ENCODE measurements at places on chromosomes 2 and 18. TPM values are rescaled to one million over a fixed set of nuclear protein-coding genes. Genes with fewer than 3 reads are reported as not detected.
A peak's percentile ranks its signal among the peaks of the same experiment; 100 is the strongest.

GRCh38 chr2:217899231-217900009, 103.4 kb downstream of the TNS1 start:
- peaks cover 36% of the 10 kb centered on the region for H3K36me3 ChIP-seq
- peak; percentile 76 for DNase-seq
- H3K4me1 ChIP-seq, result peaks cover 45% of the 10 kb centered on the region
- no peaks in the 10 kb centered on the region for H3K27me3 ChIP-seq
- H3K27ac ChIP-seq, result peak overlapping the region; percentile 52
- no peak overlapping the region for H3K4me3 ChIP-seq

DNA sequence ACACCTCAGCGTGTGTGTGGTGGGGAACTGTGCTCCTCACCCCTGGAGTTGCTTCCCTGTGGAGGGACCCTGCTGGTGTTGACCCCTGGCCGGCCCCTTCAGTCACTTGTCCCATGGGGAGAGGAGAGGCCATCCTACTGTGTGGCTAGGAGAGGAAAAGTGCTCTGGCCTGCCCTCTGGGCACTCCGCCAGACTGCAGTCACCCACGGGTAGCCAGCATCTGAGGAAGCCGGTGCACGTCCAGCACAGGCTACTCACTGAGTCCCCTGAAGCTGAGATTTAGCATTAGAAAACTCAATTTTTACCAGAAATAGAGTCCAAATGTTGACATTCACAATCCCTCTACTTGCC, 211.5 kb upstream of the RAB6C start:
- no peak overlapping the region for H3K4me3 ChIP-seq
- DNase-seq, result no peak
- no peak overlapping the region for H3K27ac ChIP-seq
- no peaks in the 10 kb centered on the region for H3K27me3 ChIP-seq

DNA sequence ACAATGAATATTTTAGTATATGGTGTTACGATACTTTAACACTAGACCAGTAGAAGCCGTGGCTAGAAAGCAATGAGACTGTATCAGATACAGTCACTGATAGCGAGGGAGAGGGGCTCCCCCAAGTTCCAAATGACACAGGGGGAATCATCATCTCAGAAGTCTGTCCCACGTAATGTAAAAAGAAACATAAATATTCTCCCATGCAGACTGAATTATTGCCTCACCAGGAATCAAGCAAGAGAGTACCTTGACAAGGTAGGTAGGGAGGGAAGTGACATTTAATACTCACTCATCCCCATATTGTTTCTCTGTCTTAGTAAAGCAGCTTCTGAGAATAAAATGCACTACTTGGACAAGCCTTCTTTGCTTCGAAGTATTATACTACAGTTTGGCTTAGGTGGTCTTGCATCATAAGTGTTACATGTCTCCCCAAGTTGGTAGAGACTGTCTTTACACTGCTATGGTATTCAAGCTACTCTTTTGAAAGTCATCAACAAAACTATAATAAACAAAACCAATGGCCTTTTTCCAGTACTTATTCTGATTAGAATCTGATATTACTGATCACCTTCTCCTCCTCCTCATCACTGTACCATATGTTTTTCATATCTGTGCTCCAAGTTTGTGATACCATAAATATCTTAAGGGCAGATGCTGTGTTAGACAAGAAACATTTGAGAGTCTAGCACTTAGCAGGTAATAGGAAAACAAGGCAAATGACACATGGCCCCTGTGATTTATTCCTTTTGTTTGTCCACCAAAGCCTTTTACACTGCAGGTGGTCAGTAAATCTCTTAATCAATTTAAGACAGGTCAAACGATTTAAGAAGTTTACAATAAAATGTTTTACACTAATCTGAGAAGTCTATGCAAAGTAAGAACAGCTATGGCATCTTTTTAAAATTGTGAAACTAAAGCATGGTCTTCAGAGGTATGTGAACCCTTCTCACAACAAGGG, 2.7 kb downstream of the LAPTM4A start:
- H3K27me3 ChIP-seq, result no peaks in the 10 kb centered on the region
- peak overlapping the region; percentile 98 for H3K27ac ChIP-seq
- H3K4me1 ChIP-seq, result peaks cover 14% of the 10 kb centered on the region
- no peak for DNase-seq
- peak overlapping the region; percentile 99 for H3K4me3 ChIP-seq
- H3K36me3 ChIP-seq, result peaks cover 2% of the 10 kb centered on the region

- H3K36me3 ChIP-seq, result no peaks in the 10 kb centered on the region
- H3K4me3 ChIP-seq, result no peak overlapping the region
- H3K27me3 ChIP-seq, result no peaks in the 10 kb centered on the region
- H3K27ac ChIP-seq, result no peak overlapping the region
Measured at GRCh38 chr2:42854207-42854818, 61.9 kb upstream of the HAAO start.

- H3K4me1 ChIP-seq, result peaks cover 17% of the 10 kb centered on the region
- no peak overlapping the region for H3K27ac ChIP-seq
- H3K27me3 ChIP-seq, result no peaks in the 10 kb centered on the region
- no peak for DNase-seq
Measured at GRCh38 chr18:37309059-37309458, 256.5 kb downstream of the CELF4 start.

- H3K27me3 ChIP-seq, result no peaks in the 10 kb centered on the region
- H3K36me3 ChIP-seq, result no peaks in the 10 kb centered on the region
- no peak overlapping the region for H3K27ac ChIP-seq
- H3K4me1 ChIP-seq, result peaks cover 5% of the 10 kb centered on the region
- no peak overlapping the region for H3K4me3 ChIP-seq
- no peak for DNase-seq
Measured at GRCh38 chr2:158321264-158321663, 135.3 kb downstream of the CCDC148 start.

- H3K36me3 ChIP-seq, result no peaks in the 10 kb centered on the region
- H3K27me3 ChIP-seq, result no peaks in the 10 kb centered on the region
- H3K27ac ChIP-seq, result no peak overlapping the region
- no peak overlapping the region for H3K4me3 ChIP-seq
- no peak for DNase-seq
- no peaks in the 10 kb centered on the region for H3K4me1 ChIP-seq
Measured at GRCh38 chr18:53747210-53747609, 477.3 kb downstream of the MBD2 start.

- H3K27me3 ChIP-seq, result no peaks in the 10 kb centered on the region
- no peak overlapping the region for H3K27ac ChIP-seq
- no peak for DNase-seq
- H3K4me1 ChIP-seq, result no peaks in the 10 kb centered on the region
- no peak overlapping the region for H3K4me3 ChIP-seq
Measured at GRCh38 chr2:142347751-142348150, 216.9 kb upstream of the LRP1B start.

GRCh38 chr18:33467531-33467930, 27.0 kb upstream of the CCDC178 start:
- no peak overlapping the region for H3K27ac ChIP-seq
- no peaks in the 10 kb centered on the region for H3K27me3 ChIP-seq
- no peaks in the 10 kb centered on the region for H3K4me1 ChIP-seq

- DNase-seq, result no peak
- H3K36me3 ChIP-seq, result no peaks in the 10 kb centered on the region
- no peaks in the 10 kb centered on the region for H3K27me3 ChIP-seq
- H3K27ac ChIP-seq, result no peak overlapping the region
- H3K4me1 ChIP-seq, result peaks cover 6% of the 10 kb centered on the region
- no peak overlapping the region for H3K4me3 ChIP-seq
Measured at GRCh38 chr18:36281936-36282335, 15.6 kb upstream of the FHOD3 start.

DNA sequence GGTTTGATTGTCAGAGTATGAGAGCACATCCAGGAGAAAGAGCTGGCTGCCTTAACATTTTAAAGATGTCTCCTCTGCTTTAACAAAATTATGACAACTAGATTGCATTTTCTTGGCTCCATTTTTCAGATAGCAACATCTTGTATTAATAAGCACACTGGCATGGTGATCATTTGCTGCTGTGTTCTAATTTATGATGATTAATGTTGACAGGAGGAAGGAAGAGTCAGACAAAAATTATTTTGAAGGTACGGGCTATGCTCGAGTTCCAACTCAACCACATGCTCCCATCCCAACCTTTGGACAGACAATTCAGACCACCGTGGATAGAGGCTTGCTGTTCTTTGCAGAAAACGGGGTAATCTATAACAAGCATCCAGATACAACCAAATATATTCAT, 98.2 kb upstream of the TTC39C start:
- H3K36me3 ChIP-seq, result no peaks in the 10 kb centered on the region
- H3K27ac ChIP-seq, result peak overlapping the region; percentile 53
- DNase-seq, result no peak
- no peak overlapping the region for H3K4me3 ChIP-seq
- H3K4me1 ChIP-seq, result 0 out of 2 replicates have a peak, but pooled peaks cover 2% of the 10 kb centered on the region

DNA sequence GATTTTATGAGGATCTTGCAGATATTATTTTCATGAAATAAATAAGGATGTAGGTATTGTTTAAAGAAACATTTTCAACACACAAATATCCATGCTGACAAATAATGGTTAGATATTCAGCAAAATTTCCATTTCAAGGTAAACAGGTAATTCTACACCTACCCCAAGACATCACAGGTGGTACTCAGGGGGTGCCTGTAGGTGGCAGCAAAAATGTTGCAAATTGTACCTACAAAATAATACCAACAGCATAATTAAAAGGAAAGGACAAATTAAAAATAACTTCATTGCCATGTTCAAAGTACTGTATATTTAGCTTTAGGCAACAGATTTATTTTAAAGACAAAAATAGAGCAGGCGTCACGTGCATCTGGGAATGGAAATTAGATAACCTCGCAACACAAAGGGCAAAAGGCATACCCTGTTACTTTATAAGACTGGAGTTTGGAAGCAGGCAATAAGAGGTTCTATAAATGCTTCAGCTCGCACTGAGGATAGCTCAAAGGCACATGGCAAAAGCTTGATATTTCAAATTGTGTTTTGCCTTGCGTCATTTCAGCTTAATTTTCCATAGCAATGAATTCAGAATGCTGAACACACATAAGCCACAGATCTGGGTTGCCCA, 630.5 kb downstream of the TDRD15 start:
- peaks cover 3% of the 10 kb centered on the region for H3K4me1 ChIP-seq
- DNase-seq, result no peak
- no peak overlapping the region for H3K27ac ChIP-seq
- H3K4me3 ChIP-seq, result no peak overlapping the region
- H3K36me3 ChIP-seq, result no peaks in the 10 kb centered on the region
- H3K27me3 ChIP-seq, result no peaks in the 10 kb centered on the region

- H3K4me3 ChIP-seq, result no peak overlapping the region
- H3K27me3 ChIP-seq, result no peaks in the 10 kb centered on the region
- peaks cover 42% of the 10 kb centered on the region for H3K36me3 ChIP-seq
- H3K4me1 ChIP-seq, result no peaks in the 10 kb centered on the region
Measured at GRCh38 chr2:37148325-37148724, 8.5 kb downstream of the EIF2AK2 start.

DNA sequence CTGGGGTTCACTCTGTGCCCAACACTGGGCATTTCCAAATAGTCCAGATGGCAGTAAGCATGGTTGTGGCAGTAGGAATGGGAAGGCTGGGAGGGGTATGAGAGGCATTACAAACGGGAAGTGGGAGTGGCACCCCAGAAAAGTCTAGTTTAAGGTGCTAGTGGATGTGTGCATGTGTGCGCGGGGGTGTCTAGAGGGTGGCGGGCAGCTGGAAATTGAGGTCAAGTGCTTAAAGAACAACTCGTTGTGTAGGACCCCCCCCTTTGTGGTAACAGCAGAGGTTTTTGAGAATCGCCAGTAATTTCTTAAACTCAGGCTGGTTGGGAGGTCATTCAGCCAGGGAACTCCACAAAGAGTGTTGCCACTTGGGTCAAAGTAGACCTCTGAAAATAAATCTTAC, 69.9 kb downstream of the RHBDD1 start:
- H3K4me3 ChIP-seq, result no peak overlapping the region
- no peaks in the 10 kb centered on the region for H3K27me3 ChIP-seq
- H3K36me3 ChIP-seq, result peaks cover 7% of the 10 kb centered on the region
- no peak for DNase-seq

GRCh38 chr2:231305221-231305620, 90.3 kb upstream of the B3GNT7 start:
- peaks cover 19% of the 10 kb centered on the region for H3K36me3 ChIP-seq
- no peak for DNase-seq
- H3K27ac ChIP-seq, result no peak overlapping the region
- no peak overlapping the region for H3K4me3 ChIP-seq
- no peaks in the 10 kb centered on the region for H3K27me3 ChIP-seq

- no peaks in the 10 kb centered on the region for H3K27me3 ChIP-seq
- no peak overlapping the region for H3K4me3 ChIP-seq
- no peaks in the 10 kb centered on the region for H3K36me3 ChIP-seq
- DNase-seq, result no peak
Measured at GRCh38 chr18:25053466-25053865, 298.5 kb downstream of the ZNF521 start.

DNA sequence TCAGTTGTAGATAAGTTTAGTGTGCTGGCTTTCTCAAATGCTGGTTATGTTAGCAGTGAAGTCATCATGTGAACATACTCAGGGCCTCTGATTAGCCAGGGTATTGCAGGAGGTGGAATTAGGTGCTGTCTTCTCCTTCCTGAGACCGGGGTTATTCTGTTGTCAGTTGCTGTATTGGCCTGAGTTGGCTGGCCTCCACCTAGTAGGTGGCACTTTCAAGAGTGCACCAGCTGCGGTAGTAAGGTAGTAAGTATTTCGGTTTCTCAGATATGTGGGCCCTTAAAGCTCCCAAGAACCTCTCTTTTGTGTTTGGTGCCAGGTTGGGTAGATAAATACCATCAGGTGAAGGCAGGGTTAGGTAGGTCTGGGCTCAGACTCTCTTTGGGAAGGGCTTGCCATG, 1430.5 kb upstream of the CELF4 start:
- no peaks in the 10 kb centered on the region for H3K27me3 ChIP-seq

GRCh38 chr2:66447677-66448076, 12.8 kb downstream of the MEIS1 start:
- H3K4me1 ChIP-seq, result peaks cover 4% of the 10 kb centered on the region
- no peak for DNase-seq
- H3K36me3 ChIP-seq, result peaks cover 83% of the 10 kb centered on the region

DNA sequence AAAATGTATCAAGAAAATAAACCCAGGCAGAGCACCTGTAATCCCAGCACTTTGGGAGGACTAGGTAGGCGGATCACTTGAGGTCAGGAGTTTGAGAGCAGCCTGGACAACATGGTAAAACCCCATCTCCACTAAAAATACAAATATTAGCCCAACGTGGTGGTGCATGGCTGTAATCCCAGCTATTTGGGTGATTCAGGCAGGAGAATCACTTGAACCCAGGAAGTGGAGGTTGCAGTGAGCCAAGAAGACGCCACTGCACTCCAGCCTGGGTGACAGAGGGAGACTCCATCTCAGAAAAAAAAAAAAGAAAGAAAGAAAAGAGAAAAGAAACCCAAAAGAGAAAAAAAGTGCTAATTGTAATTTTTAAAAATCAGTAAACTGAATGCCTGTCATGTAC, 41.4 kb downstream of the DDX18 start:
- H3K27me3 ChIP-seq, result no peaks in the 10 kb centered on the region
- H3K4me3 ChIP-seq, result no peak overlapping the region
- no peak overlapping the region for H3K27ac ChIP-seq

Gene PLCD4
- polyA plus RNA-seq, result 8.5 TPM

Gene ACVR1C
- 0.03 TPM for polyA plus RNA-seq

Gene LRP1B
- polyA plus RNA-seq, result 0.28 TPM

Gene CSRNP3
- polyA plus RNA-seq, result 2.4 TPM

Gene ACADL
- polyA plus RNA-seq, result not detected

Gene CDH7
- not detected for polyA plus RNA-seq

Gene QPCT
- 0.06 TPM for polyA plus RNA-seq

Gene CYRIA
- 0.13 TPM for polyA plus RNA-seq

Gene TMEM247
- polyA plus RNA-seq, result not detected

Gene SPHKAP
- not detected for polyA plus RNA-seq
